ENCODE measurements at places on chromosomes 6 and 20.

GRCh38 chr6:41527721-41528408 is 18.3 kb upstream of the FOXP4 start:
- no peak for DNase-seq

DNA sequence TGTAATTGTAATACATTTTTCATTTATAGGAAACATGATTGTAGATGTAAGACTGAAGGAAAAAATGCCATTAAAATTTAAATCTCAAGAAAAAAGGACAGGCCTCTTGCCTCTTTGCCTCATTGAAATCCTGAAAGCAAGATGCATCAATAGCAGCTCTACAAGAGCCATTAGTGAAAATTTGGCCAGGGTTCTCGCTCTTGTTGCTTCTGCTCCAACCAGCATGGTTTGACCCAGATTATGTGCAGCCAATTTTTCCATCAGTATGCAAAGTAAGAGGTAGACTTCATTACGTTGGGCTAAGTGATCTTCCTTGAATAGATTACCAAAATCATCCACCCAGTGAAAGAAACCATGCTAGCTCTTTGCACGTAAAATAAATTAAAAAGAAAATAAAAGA is 106.6 kb downstream of the SGK1 start:
- DNase-seq: no peak

- no peak for DNase-seq
Measured at GRCh38 chr20:58397429-58397828, 8.4 kb downstream of the VAPB start.

- no peak for DNase-seq
Measured at GRCh38 chr6:16706911-16707783, 54.1 kb downstream of the ATXN1 start.

- DNase-seq: no peak
Measured at GRCh38 chr6:89830170-89830809, 610 bp downstream of the CASP8AP2 start.

DNA sequence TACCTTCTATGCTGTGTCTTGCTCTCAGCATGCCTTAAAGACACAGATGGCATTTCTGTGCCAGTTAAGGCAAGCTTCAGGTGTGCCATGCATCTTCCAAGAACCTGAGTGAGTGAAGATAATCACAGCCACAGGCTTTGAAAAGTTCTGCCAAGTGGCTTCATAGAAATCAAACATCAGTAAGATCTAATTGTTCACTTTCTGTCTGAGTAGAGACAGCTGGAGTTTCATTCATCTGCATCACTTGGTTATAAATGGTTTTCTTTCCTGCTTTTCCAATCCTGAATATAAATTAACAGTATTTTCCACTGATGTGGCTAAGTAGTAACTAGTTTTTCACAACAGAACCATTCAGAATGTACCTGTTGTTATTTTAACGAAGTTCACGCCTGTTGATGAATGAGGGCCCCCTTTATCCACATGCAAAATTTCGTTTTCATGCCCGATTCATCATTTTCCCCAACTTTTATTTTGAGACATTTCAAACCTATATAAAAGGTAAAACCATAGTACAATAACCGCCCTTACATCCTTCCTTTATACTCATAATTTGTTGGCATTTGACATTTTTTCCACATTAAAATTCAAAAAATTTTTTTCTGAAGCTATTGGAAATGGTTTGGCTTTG is 38.6 kb upstream of the KCNG1 start:
- no peak for DNase-seq

GRCh38 chr20:4371623-4372251 is 350.0 kb upstream of the PRND start:
- no peak for DNase-seq

- no peak for DNase-seq
Measured at GRCh38 chr20:62059920-62060630, 5.6 kb downstream of the TAF4 start.

GRCh38 chr20:11521476-11522365 is 396.0 kb upstream of the BTBD3 start:
- DNase-seq: no peak

DNA sequence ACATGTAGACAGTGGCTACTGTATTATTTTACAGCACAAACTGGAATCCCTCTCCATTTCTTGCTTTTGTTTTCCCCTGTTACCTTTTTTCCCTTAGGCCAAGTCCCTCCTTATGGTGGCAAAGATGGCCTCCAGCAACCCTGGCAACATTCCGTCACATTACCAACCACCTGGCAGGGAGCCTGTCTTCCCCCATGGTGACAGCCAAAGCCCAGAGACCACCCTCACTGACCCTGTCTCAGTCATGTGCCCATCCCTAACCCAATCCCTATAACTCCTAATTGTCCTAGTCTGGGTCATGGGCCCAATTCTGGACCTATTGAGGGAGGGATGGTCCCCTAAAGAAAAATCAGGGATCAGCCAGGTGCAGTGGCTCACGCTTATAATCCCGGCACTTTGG is 27.6 kb downstream of the PARD6B start:
- DNase-seq: no peak

DNA sequence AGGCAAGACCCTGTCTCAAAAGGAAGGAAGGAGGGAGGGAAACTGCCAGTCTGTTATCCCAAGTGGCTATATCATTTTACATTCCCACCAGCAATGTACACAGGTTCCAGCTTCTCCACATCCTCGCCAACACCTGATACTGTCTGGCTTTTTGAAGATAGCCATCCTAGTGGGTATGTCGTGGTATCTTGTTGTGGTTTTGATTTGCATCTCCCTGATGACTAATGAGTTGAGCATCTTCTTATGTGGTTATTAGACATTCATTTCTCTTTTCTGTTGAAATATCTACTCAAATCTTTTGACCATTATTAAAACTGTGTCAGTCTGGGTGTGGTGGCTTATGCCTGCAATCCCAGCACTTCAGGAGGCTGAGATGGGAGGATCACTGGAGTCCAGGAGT is 47.9 kb upstream of the ARID1B start:
- DNase-seq: no peak

GRCh38 chr6:145147981-145148749 is 587.2 kb downstream of the EPM2A start:
- no peak for DNase-seq

GRCh38 chr6:151847064-151847463 is 39.6 kb downstream of the ESR1 start:
- DNase-seq: no peak

- DNase-seq: no peak
Measured at GRCh38 chr6:133906050-133906449, 17.1 kb downstream of the TCF21 start.

- no peak for DNase-seq
Measured at GRCh38 chr20:57661746-57662455, 41.7 kb upstream of the ZBP1 start.

DNA sequence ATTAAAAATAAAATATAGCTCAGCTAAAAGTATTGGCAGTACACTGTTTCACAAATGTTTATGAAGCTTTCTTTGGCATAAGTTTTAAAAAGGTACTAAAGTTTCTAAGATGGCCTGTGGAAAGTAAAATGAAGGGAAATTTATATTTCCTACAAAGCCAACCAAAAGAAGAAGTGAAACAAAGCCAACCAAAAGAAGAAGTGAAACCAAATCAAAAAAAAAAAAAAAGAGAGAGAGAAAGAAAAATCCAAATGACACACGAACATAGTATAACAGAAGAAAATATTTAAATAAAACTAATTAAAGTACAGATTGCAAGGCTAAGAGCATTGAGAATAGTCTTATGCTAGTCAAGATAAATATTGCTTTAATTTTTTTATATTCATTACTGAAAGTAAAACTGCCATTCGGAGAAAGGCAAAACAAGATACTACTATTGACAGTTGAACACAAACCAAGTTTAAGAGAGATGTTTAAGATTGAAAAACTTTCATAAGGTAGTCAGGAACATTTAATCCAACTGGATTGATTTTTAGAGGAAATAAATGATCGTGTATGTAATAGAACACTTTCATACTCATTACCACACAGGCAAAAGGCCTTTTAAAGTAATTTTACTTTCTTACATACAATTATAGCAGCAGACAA is 12.8 kb upstream of the KHDRBS2 start:
- no peak for DNase-seq

DNA sequence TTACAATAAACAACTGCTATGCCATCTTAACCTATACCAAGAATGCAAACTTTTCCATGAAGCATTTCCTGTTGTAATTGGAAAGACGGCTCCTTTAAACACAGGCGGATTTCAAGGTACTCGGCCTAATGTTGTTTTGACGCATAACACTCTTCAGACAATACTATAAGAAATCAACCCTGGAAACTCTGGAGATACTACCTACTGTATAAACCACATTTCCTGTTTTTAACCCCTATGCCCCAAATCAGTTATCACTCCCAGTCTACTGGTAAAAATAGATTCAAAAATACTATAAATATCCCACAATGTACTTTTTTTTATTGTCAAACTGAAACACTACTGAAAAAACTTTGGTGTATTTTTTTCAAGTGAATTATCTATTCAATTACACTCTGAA is 118.1 kb downstream of the IRF4 start:
- DNase-seq: no peak

- no peak for DNase-seq
Measured at GRCh38 chr6:134047673-134048072, 4.8 kb downstream of the SLC2A12 start.

- DNase-seq: no peak
Measured at GRCh38 chr6:40389254-40389653, 197.9 kb downstream of the LRFN2 start.

- DNase-seq: no peak
Measured at GRCh38 chr20:46642265-46642968, 8.8 kb downstream of the SLC13A3 start.

DNA sequence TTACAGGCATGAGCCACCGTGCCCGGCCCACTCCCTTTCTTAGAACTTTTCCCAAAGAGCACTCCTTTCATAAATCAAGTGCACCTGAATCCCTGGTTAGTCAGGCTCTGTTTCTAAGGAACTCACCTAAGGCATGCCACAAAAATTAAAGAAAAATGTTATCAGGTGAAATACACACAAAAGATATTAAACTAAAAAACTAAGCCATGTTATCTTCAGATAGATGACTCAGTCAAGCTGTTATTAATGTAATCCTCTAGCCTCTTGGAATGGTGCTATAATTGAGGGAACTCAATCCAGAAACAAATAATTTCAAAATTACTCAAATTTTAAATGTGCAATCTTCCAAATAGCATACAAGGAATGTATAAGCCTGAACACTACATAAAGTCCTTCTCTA is 83.0 kb downstream of the TENT5A start:
- DNase-seq: no peak

DNA sequence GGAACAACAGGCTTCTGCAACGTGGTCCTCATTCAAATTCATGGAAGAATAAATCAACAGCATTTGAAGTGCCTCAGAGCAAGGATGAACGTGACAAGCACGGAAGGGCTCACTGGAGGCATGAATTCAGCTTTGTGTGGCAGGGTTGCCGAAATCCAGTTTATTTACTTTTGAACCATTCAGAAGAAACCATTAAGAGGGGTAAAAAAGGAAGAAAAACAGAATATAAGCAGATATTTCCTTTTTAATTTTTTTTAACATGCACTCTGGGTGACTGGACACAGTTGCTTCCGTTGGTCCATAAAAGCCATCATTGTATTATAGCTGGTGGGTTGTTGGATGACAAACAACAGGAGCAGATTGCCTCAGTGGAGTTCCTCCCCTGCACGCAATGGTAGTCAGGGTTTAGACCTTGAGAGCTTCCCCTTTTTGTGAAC is 17.3 kb upstream of the SNRPB2 start:
- no peak for DNase-seq

DNA sequence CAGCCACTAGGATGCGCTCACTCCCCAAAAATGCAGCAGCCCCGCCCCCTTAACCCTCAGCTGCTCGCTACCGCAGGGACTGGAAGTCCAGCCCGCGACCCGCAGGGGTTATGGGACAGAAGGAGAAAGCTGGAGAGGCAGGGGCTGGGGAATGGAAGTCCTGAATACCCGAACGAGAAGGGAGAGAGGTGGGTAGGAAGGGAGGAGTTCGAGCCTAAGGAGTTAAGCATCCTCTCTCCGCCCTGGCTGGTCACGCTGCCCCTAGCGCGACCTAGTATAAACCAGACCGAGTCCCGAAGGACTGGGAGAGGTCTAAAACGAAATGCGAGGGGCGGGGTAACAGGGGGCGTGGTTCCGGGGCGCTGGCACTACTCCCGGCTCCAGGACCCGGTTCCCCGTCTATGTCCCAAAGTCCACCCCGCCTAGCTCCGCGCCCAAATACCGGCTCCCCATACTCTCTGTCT is 448 bp upstream of the DDAH2 start:
- peak; percentile 74 for DNase-seq

- no peak for DNase-seq
Measured at GRCh38 chr20:62603907-62604785, 38.2 kb upstream of the SLCO4A1 start.

GRCh38 chr6:28589957-28590349 is 64.3 kb downstream of the GPX5 start:
- no peak for DNase-seq

DNA sequence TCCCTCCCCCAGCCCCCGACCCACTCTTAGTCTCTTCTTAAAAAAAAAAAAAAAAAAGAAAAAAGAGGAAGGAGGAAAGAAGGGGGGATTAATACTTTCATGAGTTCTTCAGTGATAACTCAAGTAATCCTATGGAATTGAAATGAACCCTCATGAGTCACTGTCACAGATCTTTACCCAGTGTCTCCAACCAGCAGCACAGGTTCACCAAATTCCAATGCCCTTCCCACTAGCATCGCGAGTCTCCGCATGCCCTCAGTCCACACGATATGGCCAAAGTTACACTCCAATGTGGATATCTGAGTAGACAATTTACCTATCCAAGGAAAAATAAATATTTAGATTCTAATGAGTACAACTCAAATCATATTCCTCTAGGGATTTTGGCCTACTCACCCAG is 74.5 kb downstream of the MDN1 start:
- DNase-seq: no peak

DNA sequence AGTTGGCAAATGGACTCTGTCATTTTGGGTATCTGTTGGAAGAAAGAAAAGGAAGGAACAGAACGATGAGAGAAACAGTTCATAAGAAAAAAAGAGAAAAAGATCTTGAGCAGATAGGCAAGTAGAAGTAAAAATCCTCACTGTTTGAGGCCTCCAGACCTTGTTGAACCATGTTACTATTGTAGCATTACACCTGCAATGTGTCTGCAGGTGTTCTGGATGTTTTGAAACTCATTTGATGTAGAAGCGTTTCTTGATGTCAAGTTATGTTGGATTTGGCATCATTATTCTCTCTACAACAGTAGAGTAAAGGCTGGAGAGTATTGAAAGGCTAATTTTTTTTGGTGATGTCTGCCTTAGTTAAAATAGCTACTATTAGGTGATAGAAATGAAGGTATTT is 108.7 kb downstream of the CARMIL1 start:
- no peak for DNase-seq

DNA sequence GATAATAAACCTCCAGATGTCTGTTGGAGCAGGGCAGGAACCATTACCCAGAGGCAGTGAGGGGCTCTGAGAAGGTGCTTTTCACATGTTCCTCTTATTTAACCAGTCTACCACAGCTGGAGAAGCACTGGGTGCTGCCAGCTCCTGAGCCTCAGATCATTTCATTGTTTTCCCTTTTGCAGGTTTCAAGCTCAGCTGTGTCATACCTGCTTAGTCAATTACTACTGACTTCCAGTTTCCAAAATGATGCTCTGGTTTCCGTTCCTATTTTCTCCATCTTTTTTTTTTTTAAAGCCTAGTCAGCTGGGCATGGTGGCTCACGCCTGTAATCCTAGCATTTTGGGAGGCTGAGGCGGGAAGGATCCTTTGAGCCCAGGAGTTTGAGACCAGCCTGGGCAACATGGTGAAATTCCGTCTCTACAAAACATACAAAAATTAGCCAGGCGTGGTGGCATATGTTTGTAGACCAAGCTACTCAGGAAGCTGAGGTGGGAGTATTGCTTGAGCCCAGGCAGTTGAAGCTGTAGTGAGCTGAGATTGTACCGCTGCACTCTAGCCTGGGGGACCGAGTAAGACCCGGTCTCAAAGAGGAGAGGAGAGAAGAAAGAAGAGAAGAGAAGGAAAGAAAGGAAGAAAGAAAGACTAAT is 6.7 kb downstream of the FLOT1 start:
- DNase-seq: no peak
